ENCODE measurements at places on chromosomes 6 and 20.

GRCh38 chr6:168637834-168638233 is 196.8 kb downstream of the SMOC2 start:
- no peak for DNase-seq

GRCh38 chr6:147759093-147759492 is 250.6 kb downstream of the SAMD5 start:
- peak; percentile 16 for DNase-seq

DNA sequence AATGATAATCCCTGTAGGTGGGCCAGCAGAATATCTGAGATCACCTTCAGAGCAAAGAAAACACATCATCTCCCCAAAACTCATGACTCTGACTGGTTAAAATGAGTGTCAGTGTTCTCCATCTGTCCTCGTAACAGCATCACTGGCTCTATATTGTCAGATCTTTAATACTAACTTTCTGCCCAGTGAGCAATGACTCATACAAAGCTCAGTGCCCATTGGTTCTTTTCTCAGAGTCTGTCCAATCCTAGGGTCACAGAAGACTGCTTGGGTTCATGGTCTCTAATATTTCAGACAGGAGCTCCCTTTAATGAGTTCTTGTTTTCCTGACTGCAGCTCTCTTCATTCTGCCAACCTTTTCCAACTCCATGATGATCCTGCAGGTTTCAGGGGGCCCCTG is 36.4 kb downstream of the HLA-DPB1 start:
- peak; percentile 52 for DNase-seq

GRCh38 chr20:63943808-63944077 is 12.5 kb downstream of the UCKL1 start:
- no peak for DNase-seq

GRCh38 chr6:163655217-163656121 is 241.0 kb downstream of the QKI start:
- no peak for DNase-seq

DNA sequence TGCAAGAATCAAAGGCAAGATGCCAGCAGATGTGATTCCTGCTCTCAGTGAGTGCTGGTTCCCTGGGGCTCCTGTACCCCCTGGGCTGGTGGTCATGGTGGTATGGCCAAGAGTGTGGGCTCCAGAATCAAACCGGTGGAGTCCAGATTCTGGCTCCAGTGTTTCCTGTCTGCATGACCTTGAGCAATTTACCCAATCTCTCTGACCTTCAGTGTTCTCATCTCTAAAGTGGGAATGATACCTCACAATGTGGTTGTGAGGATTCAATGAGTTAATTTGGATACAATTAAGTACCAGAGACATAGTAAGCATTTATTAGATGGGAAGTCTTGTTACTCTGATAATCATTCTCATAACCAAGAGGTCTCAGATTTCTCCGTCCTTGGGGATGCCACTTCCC is 218.4 kb upstream of the JARID2 start:
- no peak for DNase-seq

DNA sequence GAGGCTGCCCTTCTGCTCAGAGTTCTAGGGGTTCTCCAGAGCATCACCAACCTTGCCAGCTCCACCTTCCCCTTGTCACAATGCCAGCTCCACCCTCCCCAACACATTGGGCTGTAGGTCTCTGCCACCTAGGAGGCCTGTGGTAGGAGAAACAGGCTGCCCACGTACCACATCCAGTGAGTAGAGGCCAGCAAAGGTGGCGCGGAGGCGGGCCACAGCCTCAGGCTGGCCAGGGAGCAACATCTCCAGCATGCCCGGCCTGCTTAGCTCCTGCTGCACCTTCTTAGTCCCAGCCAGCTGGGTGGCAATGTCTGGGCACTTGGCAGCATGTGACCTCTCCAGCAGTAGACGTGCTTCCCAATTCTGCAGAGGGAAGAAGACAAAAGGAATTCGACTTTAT is 23.8 kb downstream of the GSS start:
- no peak for DNase-seq

GRCh38 chr6:16060039-16060438 is 68.8 kb upstream of the MYLIP start:
- no peak for DNase-seq

DNA sequence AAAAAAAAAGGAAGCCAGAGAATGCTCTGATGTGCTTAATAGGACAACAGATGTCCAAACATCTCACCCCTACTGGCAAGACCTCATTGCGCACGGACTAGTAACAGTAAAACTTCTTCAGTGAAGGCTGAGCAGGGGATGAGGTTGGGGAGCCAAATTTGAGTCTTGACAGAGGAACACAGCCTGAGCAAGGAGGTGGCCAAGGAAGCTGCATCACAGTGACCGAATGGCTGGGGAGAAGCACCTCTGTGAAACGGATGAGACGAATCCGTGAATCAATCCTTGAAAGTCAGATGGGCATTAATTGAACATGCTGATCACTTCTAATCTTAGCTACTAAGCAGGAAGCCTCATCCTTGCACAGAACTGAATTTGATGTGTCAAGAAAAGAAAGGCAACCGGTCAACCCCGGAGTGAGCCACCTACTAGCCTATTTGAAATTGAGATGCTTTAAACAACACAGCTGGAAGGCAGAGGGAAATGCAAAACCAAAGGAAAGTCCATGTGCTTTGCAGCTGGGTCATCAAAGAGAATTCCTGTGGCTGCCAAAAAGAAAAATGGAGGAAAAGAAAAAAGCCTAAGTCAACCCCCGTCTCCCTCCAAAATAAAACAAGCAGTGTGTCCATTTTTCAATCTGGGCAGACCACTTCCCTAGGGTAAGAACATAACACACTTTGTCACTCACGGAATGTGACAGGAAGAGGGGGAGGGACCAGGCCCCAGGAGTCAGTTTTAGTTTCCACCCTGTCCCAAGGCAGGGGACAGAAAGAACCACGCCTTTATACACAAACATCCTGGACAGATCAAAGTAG is 29.5 kb downstream of the PXDC1 start:
- peak; percentile 78 for DNase-seq

DNA sequence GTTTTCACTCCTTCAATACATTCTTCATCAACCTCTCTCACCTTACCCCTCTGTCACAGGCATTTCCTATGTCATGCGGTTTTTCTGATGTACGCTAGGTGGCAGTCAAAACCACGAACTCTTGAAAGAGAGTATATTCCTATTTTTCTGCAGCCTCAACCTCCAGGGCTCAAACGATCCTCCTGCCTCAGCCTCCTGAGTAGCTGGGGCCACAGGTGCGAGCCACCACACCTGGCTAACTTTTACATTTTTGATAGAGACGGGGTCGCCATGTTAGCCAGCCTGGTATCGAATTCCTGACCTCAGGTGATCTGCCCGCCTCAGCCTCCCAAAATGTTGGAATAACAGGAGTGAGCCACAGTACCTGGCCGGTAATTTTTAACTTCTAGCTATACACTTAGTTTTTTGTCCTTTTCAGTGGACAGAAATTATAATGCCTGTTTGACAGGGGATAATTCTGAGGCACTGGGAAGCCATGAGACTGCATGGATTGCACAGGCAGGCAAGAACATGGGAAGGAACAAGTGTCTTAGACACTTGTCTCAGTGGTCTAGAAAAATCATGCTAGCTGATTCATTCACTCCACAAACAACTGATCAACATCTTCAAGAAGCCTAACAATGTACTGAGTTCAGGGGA is 22.5 kb upstream of the HFE start:
- peak; percentile 59 for DNase-seq

- no peak for DNase-seq
Measured at GRCh38 chr6:40774932-40775331, 187.8 kb upstream of the LRFN2 start.

DNA sequence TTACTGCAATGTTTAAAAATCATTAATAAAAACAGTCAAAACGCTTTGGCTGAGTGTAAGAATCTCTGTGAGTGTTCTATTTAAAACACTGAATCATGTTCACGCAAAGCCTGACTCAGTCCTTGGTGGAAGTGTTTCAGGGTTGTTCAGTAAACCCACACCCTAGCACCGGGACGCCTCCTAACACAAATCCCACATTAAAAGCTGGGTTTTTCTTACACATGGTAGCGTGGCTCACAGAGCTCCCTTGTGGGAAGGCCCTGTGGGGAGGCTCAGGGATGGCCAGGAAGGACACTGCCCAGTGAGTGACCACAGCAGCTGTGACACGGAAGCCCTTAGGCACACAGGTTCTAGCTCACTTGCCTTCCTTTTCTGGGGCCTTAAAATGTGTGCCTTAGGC is 80.2 kb downstream of the GMPR start:
- peak; percentile 90 for DNase-seq

DNA sequence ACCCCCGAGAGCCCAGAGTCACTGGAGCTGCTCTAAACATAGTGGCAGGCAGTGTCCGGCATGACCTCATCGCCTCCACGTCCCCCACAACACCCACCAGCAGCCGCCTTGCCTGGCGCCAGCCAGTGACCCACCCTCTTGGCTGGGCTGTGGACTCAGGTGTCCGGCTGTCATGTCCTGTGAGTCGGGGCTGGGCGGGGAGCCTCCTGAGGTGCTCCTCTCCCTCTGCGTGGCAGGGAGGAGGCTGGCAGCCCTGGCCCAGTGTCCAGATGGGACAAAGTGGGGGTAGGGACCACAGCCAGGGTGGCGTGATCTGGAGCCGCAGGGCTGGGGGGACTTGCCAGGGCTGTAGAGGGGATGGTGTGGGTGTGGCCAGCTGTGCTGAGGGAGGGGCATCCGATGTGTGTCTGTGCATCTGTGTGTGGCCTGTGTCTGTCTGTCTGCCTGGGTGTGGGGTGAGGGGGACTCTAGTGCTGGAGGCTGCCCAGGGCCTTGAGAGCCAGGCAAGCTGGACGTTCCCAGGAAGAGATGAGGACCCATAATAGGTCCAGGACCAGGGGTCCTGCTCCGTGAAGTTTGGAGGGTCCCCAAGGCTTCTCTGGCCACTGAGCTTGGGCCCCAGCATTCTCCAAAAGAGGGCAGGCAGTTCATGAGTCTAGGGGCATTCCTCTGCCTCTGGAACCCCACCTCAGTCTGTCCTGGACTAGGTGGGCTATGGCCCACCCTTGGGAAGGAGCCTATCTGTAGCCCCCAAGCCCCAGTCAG is 2.3 kb upstream of the SOX18 start:
- DNase-seq, result no peak

DNA sequence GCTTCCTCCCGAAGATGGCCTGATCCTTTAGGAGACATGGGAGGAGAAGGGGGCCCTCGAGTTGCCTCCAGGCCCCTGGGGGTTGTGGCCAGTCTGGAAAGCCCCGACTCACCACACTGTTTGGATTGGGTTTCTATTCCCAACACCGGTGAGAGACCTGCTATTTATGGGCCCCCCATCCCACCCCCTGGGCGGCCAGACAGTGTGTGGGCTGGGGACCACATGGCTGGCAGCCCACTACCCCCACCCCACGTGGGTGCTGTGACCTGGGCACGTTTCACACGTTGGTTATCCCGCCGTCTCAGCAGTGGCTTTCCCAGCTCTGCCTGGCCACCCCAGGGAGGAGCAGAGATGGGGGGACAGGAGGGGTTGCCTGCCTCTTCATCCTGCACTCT is 116.1 kb downstream of the VEGFA start:
- no peak for DNase-seq

Measured in AG10803 (cell line).